ENCODE measurements at places on chromosomes 6 and 20.

- DNase-seq = no peak
These were observed 18.1 kb downstream of the STXBP5 start for GRCh38 chr6:147222160-147222838.

DNA sequence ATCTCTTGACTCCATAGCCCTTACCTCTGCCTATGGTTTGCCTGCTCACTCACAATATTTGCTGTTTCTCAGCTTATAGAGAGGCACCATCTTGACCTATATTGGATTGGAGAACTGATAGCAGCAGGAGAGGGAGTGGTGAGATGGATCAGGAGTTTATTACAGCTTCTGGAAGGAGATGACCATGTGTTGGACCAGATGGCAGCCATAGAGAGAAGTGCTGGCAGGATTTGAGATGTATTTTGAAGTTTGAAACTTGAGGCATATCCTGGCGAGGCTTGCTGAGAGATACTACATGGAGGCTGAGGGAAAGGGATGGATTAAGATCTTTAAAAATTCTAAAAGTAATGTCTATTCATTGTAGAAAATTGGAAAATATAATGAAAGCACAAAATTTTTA, 198.0 kb upstream of the ZFP64 start:
- DNase-seq = no peak

DNA sequence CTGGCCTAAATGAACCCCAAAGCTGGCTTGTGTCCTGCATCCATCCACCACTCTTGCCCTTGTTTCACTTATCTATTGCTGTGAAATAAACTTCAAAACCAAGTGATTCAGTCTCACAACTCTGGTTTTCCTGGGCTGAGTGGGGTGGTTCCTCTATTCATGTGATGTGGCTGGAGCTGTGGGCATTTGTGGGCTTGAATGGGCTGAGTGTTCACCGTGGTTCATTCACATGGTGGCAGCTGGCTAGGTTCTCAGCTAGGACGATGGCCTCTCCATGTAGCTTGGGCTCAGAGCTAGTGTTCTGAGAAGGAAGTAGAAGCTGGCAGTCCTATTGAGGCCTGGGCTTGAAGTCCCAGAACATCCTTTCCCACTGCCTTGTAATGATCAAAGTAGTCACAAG, 30.4 kb downstream of the FKBP1A start:
- no peak for DNase-seq

DNA sequence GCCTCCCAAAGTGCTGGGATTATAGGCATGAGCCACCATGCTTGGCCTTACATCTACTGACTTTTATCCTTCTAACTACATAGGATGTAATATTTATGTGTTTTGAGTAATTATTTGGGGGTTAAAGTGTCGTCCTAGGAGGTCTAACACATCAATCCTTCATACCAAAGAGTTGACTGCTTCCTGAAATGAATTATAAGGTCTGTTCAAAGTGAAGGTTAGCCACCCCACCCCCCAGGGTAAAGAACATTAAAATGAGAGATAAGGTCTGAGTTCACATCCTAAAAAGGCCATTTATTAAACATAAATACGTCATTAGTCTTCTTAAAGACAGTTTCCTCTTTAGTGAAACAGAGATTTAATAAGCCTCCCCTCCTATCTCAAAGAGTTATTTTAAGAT, 33.8 kb downstream of the TNFAIP3 start:
- no peak for DNase-seq

DNA sequence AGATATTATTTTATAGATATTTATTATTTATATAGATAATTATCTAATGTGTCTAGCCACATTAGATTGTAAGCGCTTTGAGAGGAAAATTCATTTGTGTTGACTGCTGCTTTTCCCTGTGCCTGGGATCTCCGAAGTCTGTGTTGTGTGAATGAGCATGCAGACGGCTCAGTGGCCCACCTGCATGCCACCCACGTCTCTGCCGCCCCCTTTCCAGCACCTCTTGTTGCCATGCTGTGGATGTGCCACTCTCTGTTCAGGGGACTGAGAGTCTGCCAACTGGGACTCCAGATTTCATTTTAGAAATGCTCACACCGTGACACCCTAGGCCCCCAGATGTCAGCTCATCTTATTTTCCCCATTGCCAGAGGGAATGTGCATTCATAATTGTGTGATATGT, 139.7 kb downstream of the JARID2 start:
- no peak for DNase-seq

DNA sequence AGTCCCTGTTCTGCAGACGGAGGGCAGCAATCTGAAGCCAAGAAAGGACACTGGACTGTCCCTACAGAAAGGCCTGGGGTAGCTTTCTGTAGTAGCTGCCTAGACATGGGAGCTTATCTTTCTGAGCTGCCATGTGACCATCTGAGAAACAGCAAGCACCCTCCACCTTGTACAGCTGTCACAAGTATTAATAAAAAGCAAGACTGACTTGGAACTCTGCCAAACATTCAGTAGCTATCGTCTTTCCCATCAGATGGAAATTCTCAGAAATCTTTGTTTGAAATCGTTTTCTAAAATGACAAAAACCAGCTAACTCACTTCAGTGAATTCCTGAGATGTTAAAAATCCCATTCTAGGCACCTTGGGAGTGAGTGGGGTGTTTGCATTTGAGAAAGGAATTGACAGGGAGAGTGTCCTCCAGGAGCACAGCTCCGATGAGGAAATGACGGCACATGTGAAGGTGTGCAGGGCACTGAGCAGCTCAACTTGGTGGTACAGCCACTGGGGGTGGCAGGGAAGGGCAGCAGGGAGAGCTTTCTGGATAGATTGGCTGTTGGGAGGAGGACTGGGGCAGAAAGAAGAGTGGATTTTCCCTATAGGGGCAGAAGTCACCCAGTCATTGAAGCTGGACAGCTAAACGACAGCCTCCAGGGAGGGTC, 24.5 kb downstream of the ACSS1 start:
- no peak for DNase-seq

- no peak for DNase-seq
These were observed 20.8 kb downstream of the ULBP3 start for GRCh38 chr6:150048099-150048498.

GRCh38 chr20:51800060-51800871, 2.1 kb downstream of the SALL4 start:
- peak; percentile 85 for DNase-seq

DNA sequence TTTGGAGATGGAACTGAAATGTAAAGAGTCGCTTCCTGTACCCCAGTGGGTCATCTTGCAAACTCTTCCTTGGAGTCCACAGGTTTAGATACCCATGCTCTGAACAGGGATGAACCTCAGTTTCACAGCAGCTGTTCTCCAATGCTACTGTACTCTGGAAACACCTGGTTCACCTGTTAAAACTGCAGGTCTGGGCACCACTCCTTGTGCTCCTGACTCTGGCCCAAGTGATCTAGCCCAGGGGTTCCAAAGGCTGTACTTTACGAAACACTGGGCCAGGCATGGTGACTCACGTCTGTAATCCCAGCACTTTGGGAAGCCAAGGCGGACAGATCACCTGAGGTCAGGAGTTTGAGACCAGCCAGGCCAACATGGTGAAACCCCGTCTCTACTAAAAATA, 102.1 kb downstream of the ATP9A start:
- no peak for DNase-seq

- DNase-seq = no peak
These were observed 39.7 kb downstream of the IL20RA start for GRCh38 chr6:137005073-137005472.

DNA sequence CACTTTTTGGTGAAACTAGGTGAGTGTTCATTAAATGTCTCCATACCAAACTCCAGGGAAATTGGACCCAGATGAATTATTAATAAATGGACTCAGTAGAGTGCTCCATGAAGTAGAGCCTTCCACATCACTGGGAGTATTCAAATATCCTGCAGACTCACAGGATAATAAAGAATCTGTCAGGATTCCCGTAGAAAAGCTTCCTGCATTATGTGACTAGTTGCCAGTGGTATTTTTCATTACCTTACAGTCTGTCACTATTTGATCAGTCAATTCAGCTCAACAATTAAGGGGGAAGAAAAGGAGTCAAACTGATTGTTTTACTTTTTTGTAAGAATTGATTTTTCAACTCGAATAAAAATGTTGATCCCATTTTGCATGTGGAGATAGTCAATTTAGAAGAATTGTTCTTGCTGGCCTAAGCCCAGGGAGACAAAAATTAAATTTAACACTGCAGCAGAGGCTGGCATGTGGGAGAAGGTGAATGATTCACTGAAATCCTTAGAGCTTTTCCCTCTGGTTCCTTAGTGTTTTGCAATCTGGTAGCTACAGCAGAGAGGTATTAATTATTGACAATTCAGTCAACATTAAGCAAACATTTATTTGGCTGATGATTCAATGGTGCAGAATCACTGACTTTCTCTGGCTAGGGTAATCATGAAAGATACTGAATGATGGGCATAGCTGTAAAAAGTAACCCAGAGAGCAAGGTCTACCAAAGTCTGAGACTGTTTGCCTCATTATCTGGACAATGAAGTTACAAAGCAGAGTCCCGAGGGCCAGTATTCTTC, 442.4 kb downstream of the CD83 start:
- DNase-seq = no peak

- no peak for DNase-seq
These were observed 15.1 kb downstream of the SLC22A3 start for GRCh38 chr6:160363016-160363996.

GRCh38 chr6:18457065-18457737, 70.1 kb downstream of the RNF144B start:
- DNase-seq = no peak

DNA sequence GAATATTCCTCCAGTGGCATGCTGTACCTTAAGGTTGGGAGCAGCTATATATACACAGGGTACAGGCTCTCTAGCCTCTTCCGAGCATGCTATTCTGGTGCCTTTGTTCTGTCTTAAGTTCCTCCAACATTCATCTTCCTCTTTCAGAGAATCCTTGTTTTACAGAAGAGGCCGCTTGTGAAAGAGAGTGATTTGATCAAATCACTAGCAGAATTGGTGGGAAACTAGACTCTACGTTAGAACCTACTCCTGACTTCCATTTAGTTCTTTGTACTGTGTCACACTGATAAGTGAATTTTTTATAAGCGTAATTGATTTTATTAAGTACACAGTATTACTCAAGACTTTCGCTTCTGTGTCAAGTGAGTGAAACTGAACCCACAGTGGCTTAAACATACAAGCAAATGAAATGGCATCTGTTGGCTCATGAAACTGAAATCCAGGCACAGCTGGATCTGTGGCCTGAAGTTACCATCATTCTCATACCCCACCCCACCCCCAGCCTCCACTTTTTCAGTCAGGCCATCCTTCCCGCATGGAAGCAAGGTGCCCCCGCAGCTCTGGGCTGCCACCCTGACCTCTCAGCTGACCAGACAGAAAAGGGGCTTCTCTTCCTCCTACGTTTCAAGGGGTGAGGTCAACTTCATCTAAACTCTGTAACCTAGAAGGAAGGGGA, 102.3 kb downstream of the RPP40 start:
- DNase-seq = no peak

DNA sequence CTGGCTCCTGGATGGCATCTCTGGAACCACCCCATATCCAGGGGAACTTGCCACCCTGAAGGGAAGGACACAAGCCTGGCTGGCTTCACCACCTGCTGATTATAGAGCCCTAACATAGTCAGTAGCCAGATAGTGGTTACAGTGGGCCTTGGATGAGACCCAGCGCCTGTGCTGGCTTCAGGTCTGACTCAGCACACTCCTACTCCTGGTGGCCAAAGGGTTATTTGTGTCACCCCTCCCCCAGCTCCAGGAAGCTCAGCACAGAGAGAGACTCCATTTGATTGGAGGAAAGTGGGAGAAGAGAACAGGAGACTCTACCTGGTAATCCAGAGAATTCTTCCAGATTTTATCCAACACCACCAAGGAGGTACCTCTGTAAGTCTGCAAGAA, 12.8 kb downstream of the SNX14 start:
- DNase-seq = no peak

GRCh38 chr20:4045741-4046140, 30.4 kb upstream of the RNF24 start:
- DNase-seq = no peak

DNA sequence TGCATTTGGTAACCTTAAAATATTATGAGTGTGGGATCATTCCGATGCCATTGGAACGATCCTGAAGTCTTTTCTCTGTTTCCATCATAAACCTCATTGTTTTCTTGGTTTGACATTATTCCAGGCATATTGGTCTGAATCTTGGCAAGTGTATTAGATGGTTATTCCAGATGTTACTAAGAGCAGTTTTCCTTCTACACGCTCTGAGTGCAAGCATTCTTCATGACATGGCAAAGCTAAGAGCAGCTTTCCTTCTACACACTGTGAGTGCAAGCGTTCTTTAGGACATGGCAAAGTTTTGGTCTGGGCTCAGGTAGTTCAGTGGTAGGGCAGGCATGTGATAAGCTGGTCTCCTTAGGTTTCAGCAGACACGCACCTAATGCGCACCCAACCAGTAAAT, 53.0 kb downstream of the SMOC2 start:
- no peak for DNase-seq

- DNase-seq = no peak
These were observed 1.8 kb downstream of the TREM1 start for GRCh38 chr6:41284726-41285125.

GRCh38 chr20:62366370-62367135, 559 bp downstream of the LAMA5 start:
- no peak for DNase-seq

GRCh38 chr6:15106958-15107643, 138.8 kb upstream of the JARID2 start:
- DNase-seq = no peak

- peak; percentile 61 for DNase-seq
These were observed at the start of gene PRDM1 for GRCh38 chr6:106085984-106086813. TSS of gene PRDM1 (plus strand) at chr6:106086336. CDS start at chr6:106086554, 218 bp downstream.

All from GM19239 (cell line).